Activated CD8-positive, alpha-beta T cell treated with anti-CD3 and anti-CD28 coated beads, Interleukin-2, amount 10 ng/mL, durations not matched to agents 7 days and 5 days (primary cell): ENCODE measurements at places on chromosomes 11 and 22. TPM values are rescaled to one million over a fixed set of nuclear protein-coding genes. Genes with fewer than 3 reads are reported as not detected.

- DNase-seq, result no peak
Observed at GRCh38 chr11:94507485-94507884, 4.8 kb upstream of the C11orf97 start.

DNA sequence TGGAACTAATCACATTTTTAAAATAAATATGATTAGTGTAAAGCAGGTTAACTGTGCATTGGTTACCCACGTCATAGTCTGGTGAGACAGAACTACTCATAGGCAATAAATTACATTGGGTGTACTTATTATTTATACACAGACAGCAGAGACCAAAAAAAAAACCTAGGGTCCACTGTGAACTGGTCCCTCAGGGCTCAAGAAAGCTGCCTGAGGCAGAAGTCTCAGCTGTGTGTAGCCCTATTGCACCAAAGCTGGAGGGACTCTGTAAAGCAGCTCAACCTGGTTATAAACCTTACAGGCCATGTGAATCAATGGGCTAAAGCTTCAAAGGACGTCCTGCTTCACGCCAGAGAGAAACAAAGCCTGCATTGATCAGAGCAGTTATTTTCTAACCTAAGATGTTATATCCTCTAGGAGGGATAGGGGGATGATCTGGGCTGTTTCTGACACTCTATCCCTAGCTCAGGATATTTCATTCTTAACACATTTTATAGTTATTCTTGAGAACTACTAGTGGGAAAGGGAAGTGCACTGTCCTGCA is 432.2 kb upstream of the ANO3 start:
- DNase-seq, result no peak

GRCh38 chr22:33710326-33710725 is 209.9 kb downstream of the LARGE1 start:
- DNase-seq, result no peak

DNA sequence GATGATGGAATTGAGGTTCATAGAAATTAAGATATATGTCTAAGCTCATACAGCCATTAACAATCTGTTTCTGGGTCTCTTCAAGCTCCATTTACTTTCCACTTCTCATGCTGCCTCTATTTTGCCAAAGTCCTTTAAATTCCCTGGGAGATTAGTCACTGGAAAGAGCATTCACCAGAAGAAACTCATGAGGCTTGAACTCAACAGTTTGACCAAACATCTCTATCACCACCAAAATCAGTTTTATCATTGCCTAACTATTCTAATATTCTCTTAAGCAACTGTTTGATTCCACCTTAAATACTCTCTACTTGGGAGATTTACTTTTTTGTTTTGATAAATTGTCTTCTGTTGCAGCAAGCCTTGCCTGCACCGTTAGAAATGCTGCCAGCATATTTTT is 881.3 kb downstream of the KCNA4 start:
- DNase-seq, result no peak

- peak; percentile 15 for DNase-seq
Observed at GRCh38 chr11:8020244-8020597, 33.1 kb downstream of the EIF3F start.

DNA sequence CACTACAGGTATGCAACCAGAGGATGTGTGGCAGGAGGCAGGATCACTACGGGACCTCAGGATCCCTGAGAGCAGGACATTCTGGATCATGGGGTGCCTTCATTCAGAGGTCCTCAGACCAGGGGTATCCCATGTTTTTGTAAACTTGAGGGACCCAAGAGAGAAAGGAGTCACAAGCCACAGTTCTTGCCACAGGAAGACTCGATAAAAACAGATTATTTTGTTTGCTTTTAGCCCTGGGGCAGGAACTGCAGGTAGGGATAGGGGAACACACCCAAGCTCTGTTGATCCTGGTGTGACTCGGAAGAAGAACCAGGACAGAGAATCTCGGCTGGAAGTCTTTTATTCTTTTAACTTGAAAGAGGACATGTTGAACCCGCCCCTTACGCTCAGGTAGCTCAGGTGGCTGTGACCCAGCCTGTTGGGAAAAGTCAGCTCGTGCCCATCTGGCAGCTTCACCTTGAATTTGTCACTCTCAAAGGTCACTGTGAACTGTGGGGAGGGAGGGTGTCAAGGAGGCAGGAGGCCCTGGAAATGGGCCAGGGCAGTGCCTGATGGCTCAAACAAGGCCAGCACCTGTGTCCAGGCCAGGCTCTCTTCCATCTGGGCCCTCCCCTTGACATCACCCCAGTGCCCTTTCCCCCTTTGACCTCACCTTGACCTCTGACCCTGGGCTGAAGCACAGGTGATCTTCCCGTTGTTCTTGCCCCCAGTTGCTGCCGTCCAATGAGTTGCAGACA is 9.8 kb downstream of the LGALS2 start:
- DNase-seq, result no peak

- no peak for DNase-seq
Observed at GRCh38 chr11:102655547-102655946, 30.4 kb upstream of the MMP20 start.

DNA sequence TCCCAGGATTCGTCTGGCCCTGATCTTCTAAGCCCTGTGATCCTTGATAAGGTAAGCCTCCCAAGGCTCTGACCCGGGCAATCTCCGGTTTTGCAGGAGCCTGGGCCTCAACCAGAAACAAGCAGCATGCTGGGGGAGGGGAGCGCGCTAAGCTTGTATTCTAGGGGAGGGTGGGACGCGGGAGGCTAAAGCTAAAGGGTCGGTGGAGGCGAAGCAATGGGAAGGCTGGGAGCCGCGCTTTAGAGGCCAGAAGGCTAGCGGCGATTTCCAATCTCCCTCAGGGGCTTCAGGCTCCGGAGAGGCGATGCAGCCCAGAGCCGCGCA is 753 bp downstream of the PTPN5 start:
- DNase-seq, result no peak

DNA sequence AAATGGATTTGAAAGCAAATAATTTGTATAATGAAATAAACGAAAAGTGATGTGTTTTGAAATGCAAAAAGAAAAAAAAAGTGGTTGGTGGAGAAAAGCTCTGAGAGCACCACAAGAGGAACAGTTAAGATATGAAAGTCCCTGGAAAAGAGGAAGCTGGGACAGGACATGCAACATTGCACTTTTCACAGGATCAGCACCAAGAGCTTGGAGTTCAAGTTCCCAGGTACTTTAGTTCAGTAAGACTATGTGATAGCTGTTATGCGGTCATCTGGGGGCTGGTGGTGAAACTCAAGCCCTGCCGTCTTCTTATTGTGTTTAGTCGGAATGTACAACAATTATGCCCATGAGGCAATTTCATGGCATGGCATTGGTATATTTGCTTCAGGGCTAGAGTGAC is 17.1 kb upstream of the MS4A4A start:
- no peak for DNase-seq

DNA sequence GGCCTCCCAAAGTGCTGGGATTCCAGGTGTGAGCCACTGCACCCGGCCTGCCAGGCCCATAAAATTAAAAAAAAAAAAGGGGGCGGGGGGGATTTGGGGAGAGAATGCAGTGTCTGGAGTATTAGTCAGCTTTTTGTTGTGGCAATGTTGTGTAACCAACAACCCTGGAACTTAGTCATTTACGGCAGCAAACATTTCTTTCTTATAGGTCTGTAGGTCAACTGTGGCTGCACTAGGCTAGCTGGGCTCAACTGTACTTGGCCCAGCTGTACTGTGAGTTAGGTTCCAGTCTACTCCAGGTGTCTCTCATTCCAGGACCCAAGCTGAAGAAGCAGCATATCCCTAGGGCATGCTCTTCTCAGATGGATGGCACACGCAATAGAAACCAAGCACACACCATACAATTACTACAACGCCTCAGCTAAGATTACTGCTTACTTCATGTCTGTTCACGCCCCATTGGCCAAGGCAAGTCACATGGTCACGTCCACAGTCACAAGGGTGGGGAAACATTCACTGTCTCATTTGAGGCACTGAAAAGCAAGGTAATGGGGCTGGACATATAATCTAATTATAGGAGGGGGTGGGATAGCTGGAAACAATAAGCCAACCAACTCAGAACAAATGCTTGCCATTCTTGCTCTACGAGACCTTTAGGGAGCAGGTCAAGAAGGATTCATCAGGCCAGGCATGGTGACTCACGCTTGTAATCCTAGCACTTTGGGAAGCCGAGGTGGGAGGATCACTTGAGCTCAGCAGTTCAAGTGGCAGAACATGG is 10.4 kb upstream of the SPINDOC start:
- no peak for DNase-seq

- DNase-seq, result peak; percentile 68
Observed at GRCh38 chr11:61777234-61778090, 14.9 kb downstream of the TMEM258 start.

DNA sequence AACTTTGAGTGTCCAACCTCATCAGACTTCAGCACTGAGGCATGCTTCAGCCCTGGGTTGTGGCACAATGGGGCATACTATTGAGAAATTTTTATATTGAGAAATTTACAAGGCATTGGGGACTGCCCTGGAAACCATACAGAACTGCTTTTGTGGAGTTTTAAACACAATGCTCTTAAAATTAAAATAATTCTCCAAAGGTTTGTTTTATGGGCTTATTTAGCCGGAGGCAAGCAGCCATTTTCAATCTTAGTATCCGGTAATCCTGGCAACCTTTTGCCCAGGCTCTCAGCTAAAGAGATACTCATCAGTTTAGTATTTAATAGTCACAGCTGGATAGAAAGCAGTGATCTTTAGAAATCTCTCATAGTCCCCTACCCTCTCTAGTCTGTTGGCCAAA is 3.1 kb upstream of the EXPH5 start:
- DNase-seq, result no peak

Gene OR51Q1
- total RNA-seq, result not detected

Gene DRICH1
- total RNA-seq, result 0.29 TPM
